ENCODE measurements at places on chromosomes 5 and 9.
A peak's percentile ranks its signal among the peaks of the same experiment; 100 is the strongest.

- no peak for DNase-seq
Observed at GRCh38 chr5:146921225-146921624, 42.7 kb upstream of the PPP2R2B start.

- no peak for DNase-seq
Observed at GRCh38 chr9:108272349-108272899, 583.4 kb downstream of the ACTL7B start.

GRCh38 chr5:138354926-138355378 lies 2.5 kb downstream of the KDM3B start:
- peak; percentile 80 for DNase-seq

DNA sequence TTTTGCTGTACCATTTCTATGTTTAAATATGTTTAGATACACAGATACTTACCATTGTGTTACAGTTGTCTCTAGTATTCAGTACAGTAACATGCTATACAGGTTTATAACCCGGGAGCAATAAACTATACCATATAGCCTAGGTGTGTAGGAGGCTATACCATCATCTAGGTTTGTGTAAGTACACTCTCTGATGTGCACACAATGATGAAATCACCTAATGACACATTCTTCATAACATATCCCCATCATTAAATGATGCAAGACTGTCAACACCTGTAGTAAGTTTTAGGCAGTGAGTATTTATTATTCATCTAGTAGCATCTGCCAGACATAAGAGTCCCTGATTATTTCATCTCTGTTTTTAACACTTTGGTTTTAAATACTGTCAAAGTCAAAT lies 7.3 kb upstream of the DHFR start:
- DNase-seq, result no peak

- no peak for DNase-seq
Observed at GRCh38 chr9:110622368-110622767, 42.8 kb upstream of the SVEP1 start.

DNA sequence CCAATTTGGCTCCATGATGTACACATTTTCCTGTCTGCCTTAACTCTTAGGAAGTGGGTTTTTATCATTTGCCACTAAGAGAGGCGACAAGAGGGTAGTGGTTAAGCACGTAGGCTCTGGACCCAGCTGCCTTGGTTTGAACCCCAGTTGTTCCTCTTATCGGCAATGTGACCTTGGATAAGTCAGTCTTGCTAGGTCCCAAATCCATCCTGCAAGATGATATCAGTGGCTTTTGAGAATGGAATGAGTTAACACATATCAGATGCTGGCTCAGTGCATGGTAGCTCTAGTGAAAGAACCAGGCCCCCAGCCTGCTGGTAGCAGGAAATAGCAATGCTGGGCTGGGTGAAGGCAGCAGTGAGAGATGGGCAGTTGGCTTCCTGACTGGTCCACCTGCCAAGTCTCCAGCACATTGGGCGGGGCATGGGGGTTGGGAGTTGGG lies 72.5 kb downstream of the STK10 start:
- DNase-seq, result peak; percentile 44

DNA sequence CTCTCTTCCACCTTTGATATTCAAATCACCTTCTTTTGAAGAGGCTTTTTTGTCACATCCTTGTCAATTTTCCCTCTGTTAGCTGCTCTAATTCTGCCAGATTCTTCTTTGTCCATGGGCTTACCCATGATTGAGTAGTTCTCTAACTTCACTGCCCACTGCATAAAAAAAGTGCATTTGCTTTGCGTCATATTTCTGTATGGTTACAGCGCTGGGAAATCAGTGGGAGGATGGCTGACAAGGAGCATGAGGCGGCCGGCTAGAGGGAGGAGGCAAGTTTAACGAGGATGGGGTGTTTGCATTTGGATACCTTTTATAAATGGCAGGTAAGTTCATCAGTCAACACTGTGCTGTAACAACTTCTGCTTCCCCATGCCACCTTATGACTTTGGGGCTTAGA lies 116.5 kb upstream of the LHFPL2 start:
- no peak for DNase-seq

GRCh38 chr5:115624994-115625393 lies 842 bp downstream of the TMED7 start:
- no peak for DNase-seq

GRCh38 chr5:177194268-177194667 lies 60.7 kb downstream of the NSD1 start:
- no peak for DNase-seq

GRCh38 chr9:3746296-3747275 lies 220.8 kb upstream of the RFX3 start:
- DNase-seq, result peak; percentile 72

GRCh38 chr5:34599471-34600117 lies 56.5 kb upstream of the RAI14 start:
- no peak for DNase-seq

GRCh38 chr5:82509762-82510161 lies 231.6 kb upstream of the RPS23 start:
- no peak for DNase-seq

- DNase-seq, result no peak
Observed at GRCh38 chr5:133341915-133342710, 270.2 kb downstream of the FSTL4 start.

GRCh38 chr9:113481176-113481787 lies 17.8 kb downstream of the RGS3 start:
- no peak for DNase-seq

GRCh38 chr9:34546834-34547827 lies 24.3 kb upstream of the ENHO start:
- peak; percentile 84 for DNase-seq

GRCh38 chr5:40402007-40402364 lies 277.7 kb upstream of the PTGER4 start:
- DNase-seq, result peak; percentile 78

DNA sequence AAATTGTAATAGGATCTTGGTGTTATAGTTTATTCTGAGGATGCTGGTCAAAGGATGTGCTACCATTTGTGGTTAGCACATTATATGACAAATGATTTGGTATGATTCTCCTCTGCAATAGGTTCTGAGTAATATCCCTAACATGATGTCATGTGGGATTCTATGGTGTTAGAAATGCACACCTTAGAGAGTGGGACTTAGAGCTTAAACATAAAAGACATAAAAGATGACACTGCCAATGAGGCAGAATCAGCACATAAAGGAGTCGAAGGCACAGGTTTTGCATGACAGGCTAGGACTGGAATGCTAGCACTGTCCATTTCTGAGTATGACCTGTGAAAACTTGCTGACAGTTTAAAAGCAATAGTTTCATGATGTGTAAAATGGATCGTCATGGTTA lies 100.4 kb downstream of the OSTF1 start:
- DNase-seq, result no peak

GRCh38 chr5:180806351-180807011 lies 3.9 kb upstream of the MGAT1 start:
- no peak for DNase-seq

DNA sequence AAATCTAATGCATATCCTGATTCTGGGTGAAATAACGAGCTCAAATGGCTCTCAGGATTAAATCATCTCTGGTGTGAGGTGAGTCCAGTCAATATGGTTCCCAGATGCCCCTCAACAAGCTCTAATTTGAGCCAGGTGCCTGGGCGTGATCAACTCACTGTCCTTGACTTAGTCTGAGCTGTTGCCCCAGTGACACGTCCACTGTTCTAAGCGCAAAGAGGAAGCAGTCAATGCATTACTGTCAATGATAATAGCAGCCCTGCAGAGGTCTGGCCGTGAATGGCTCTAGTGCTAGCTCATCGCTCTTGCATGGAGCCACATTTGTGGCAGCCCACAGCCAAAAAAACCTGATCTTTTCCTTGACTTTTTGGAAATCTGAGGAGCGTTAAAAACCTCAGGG lies 128.6 kb upstream of the EFNA5 start:
- DNase-seq, result no peak

- no peak for DNase-seq
Observed at GRCh38 chr5:56530626-56531138, 284.7 kb upstream of the MAP3K1 start.

DNA sequence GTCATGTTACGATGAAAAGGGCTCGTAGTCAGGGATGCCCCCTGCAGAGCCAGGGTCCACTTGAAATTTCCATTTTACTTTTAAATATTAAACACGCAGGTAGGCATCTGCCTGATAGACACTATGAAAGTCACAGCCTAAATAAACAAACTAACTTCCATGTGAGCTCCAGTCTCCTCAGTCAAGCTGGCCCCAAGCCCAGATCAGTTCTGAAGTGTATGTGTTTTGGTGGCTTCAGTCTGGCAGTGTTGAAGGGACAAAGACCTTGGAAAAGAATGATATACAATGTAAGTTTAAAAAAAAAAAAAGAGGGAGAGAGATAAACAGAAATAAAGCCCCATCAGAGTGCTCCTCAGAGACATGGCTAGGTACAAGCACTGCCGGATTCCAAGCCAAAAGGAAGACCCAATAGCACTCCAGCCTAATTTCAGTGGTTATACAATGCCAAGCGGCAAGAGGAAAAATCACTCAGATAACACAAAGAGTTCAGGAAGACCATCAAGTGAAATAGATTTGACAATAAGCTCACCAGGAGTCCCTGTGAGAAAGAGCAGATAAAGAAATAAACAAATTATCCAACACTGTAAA lies 181.0 kb downstream of the BNC2 start:
- no peak for DNase-seq

DNA sequence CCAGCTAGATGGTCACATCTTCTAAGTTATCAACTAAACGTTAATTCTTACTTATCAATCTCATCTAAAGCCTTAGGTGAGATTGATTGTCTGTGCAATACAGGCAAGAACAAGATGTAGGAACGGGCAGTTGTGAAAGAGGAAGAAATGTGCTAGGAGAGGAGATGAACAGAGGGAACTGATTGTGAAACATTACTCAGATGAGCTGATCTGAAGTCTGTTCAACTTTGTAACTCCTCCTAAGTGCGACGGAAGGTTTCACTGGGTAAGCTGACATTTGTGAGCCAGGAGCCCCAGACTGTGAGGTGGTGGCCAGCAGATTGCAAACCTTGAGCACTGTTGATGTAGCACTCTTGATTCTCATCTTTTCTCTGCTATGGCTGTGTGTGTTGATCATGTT lies 204.1 kb downstream of the CD180 start:
- no peak for DNase-seq

- no peak for DNase-seq
Observed at GRCh38 chr9:26058111-26058895, 380.1 kb upstream of the TUSC1 start.

DNA sequence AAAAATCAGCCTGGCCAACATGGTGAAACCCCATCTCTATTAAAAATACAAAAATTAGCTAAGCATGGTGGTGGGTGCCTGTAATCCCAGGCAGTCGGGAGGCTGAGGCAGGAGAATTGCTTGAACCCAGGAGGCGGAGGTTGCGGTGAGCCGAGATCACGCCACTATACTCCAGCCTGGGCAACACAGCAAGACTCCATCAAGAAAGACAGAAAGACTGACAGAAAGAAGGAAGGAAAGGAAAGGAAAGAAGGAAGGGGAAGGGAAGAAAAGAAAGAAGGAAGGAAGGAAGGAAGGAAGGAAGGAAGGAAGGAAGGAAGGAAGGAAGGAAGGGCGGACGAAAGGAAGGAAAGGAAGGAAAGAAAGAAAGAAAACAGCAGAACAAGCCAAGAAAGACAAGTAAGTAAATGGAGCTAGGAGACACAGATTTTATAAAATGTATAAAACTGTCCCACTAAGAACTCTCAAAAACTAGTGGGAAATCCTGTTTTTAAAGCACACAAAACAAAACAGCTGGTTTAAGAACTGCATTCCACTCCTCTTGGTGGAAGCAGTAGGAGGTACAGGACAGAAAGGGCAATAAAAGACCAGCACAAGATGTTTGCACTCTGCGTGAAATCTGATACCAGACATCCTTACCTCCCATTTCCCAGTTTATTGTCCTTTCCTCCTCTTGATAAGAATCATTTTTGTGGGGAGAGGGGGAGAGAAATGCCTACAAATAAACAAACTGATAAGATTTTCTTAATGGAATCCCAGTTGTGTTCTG lies 46.7 kb downstream of the MYO10 start:
- no peak for DNase-seq

DNA sequence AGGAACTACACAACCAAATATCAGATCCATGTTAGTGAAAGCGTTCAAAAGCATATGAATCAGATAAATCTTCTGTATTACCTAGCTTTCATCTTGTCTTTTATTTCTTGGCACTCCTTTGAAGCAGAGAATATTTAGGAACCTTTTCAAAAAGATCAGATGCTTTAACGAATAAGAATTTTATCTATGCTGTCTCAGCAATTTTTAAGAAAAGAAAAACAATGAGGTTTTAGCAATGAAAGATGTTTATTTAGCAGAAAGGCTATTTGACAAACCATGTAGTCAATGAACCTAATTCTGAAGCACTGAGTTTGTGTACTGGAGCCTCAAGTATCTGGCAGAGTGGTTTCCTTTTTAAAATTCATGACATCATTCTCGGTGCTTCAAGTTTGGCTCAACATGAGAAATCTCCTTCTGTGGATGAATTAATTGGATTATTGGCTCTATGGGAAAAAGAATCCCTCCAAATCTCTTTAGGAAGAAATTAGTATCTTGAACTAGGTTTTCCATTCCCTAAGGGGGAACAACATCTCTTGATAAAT lies 534.7 kb downstream of the CAAP1 start:
- DNase-seq, result no peak

DNA sequence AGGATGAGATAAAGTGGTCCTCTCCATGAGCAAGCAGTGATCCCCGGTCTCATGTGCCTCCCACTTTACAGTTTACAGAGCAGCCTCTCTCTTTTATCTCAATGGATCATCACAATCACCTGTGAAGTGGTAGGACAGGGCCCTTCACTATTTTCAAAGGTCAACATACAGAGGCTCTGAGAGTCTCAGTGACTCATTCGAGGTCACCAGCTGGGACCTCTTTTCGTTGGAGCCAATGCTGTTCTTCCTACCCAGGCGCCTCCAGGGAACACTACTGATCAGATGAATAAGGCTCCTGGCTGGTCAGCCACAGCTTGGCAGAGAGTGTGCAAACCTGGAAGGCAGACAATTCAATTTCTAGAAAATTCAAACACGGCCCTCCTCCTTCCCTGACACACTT lies 16.6 kb downstream of the GGTA1 start:
- DNase-seq, result no peak

DNA sequence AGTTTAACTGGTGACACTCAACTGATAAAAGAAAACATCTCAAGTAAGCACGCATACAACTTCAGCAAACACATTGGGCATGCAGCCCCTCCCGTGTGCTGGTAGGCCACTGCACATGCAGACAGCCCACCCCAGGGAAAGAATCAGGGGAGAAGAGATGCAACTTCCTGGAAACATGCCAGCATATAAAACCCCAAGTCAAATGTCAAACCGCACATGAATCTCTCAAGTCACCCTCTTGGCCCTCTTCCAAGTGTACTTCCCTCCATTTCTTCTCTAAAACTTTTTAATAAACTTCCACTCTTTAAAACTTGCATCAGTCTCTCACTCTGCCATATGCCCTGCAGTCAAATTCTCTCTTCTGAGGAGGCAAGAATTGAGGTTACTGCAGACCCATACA lies 732.7 kb downstream of the SEMA5A start:
- no peak for DNase-seq

DNA sequence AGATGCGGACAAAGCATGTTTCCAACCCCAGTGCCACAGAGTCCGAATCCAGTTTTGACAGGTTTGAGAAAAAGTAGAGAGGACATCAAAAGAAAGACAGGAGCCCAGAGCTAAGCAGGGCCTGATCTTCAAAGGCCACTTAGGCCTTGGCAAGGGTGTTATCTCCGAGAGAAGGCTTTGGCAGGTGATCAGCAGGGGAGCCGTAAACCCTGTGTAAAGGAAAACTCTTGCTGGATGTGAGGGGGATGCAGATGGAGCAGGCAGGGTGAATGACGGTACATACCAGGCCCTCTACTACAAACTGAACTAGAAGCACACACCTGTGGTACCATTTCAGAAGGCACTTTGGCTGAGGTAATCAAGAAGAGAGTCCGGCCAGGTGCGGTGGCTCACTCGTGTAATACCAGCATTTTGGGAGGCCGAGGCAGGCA lies 1.4 kb upstream of the HNRNPH1 start:
- DNase-seq, result no peak

GRCh38 chr5:147075187-147075586 lies 159.6 kb upstream of the STK32A start:
- DNase-seq, result no peak

Data from activated CD4-positive, alpha-beta T cell treated with anti-CD3 and anti-CD28 coated beads for 36 hours (primary cell).